G401 (cell line): ENCODE measurements at places on chromosomes 3 and 15.

- DNase-seq = no peak
Observed at GRCh38 chr3:99468918-99469317, 169.5 kb upstream of the COL8A1 start.

- no peak for DNase-seq
Observed at GRCh38 chr3:114872050-114872449, 275.0 kb downstream of the ZBTB20 start.

- no peak for DNase-seq
Observed at GRCh38 chr3:46930945-46931403, 45.6 kb downstream of the CCDC12 start.

- DNase-seq = no peak
Observed at GRCh38 chr3:58051196-58051595, 43.0 kb downstream of the FLNB start.

- DNase-seq = no peak
Observed at GRCh38 chr3:69330891-69331400, 54.9 kb downstream of the FRMD4B start.

- no peak for DNase-seq
Observed at GRCh38 chr15:83306561-83306960, 22.1 kb upstream of the BNC1 start.

DNA sequence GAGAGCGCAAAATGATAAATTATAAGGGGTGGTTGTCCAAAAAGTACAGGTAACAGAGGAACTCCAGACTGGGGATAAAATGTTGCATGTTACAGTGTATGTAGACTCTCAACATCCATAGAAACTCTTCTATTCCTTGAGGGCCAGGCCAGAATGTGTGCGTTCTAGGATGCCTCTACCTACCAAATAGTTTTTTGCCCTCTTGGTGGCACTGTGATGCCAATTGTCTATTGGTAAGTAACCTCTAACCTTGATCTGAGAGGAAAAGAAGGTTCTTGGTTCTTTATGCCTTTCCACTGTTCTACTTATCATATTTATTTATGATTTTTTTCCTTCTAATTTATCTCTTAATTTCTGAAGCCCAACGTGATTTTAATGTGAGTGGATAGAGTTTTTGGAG is 424.6 kb downstream of the GRM7 start:
- no peak for DNase-seq

DNA sequence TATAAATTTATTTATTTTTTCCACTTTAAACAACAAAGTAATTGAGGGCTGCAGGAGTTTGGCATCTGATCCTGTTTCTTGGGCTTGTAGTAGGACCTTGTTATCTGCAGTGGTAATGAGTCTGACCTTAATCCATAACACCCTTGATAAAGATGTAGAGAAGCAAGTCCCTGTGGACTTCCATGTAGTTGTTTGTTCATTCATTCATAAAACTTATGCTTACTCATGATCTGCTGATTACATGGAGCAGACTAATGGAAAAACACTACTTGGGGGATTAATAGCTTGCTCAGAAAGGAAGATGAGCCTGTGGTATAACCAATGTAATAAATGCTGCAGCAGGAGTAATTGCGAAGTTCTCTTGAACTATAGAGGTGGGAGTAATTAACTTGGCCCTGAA is 271.5 kb upstream of the TBL1XR1 start:
- DNase-seq = no peak

GRCh38 chr3:4520033-4520816 is 27.1 kb downstream of the ITPR1 start:
- no peak for DNase-seq

- DNase-seq = no peak
Observed at GRCh38 chr3:196357905-196358304, 19.7 kb upstream of the TM4SF19 start.

- DNase-seq = no peak
Observed at GRCh38 chr15:74008901-74009300, 14.4 kb downstream of the PML start.

DNA sequence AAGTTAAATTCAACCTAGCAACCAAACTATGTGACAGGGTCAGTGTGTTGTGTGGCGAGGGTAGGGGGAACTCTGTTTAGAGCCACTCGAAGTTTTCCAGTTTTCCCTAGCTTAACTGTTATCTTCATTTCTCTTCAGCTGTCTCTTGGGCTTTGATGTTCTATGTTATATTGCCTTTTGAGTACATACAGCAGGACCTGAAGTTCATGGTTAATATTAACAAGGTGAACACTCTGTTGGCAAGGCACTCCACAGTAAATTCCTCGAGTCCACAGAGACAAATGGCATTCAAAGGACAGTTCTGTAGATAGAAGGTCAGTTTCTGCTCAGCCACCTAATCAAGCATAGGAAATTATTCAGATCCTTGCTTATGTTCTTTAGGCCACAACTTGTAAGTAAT is 147.9 kb upstream of the DPH6 start:
- DNase-seq = no peak

- no peak for DNase-seq
Observed at GRCh38 chr3:52119826-52120225, 34.4 kb downstream of the POC1A start.

DNA sequence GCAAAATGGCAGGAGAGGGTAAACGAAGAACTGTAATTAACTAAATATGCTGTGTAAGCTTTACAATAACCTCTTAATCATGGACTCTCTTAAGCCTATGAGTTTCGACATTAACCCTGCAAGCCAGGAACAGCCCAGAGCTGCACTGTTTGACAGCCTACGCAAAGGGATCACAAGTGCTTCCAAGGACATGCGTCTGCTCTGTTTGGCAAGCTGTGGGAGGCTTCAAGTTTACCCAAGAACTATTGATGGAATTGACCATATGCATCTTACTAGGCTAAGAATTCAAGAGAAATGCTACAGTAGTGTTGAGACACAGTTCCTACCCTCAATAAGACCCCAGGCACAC is 66.0 kb downstream of the PDZRN3 start:
- no peak for DNase-seq

DNA sequence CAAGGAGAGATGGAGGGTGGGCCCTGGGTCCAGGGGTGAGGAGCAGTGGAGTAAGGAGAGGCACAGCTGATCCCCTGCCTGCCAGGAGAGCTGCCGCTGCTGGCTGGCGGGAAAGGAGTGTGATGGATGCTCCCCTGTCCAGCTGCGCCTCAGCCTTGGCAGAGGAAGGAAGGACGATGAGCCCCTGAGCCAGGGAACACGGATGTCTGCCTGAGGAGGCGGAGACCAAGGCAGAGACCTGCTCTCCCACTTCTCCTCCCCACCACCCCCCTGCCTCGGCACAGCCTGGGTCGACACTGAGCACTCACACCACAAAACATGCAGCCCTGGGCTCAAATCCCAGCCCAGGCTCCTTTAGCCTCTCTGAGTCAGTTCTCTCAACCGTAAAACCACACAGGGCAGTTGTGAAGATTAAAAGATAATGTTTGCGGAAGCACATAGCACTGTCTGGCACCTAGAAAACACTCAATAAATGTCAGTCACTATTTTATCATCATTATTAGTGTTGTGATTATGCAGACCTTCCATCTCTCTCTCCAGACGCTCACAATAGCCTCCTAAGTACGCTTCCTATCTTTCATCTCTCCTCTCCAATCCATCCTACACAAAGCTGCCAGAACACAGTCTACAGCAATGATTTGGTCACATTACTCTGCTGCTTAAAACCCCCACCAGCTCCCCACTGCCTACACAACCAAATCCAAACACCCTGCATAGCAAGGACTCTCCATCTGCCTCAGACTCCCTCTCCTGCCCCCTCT is 52.2 kb downstream of the SEMA5B start:
- no peak for DNase-seq

GRCh38 chr3:170725285-170725731 is 139.4 kb upstream of the SLC7A14 start:
- no peak for DNase-seq

- no peak for DNase-seq
Observed at GRCh38 chr3:112794622-112795172, 52.0 kb downstream of the CD200R1L start.

DNA sequence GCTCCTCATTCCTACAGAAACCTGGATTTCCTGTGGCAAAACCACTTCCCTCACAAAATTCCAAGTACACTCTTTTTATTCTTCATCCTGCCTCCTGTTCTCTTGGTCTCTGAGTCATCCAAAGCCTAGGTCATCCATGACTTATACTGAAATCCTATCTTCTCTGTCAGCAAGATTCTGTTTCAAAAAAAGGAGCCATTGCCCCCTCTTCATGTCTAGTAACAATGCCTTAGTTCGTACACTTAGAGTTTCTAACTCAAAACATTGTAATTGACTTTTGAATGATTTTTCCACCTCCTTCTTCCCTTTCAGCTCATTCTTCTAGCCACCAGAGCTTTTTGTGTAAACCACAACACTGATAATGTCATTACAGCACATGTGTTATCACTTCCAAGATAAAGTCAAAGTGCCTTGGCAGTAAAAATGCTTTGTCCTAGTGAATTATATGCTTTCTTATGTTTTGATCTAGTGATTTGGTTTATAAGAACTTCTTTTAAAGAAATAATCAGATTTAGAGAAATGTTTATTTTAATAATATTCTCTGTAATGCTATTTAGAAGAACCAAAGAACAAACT is 256.5 kb upstream of the NECTIN3 start:
- DNase-seq = no peak

DNA sequence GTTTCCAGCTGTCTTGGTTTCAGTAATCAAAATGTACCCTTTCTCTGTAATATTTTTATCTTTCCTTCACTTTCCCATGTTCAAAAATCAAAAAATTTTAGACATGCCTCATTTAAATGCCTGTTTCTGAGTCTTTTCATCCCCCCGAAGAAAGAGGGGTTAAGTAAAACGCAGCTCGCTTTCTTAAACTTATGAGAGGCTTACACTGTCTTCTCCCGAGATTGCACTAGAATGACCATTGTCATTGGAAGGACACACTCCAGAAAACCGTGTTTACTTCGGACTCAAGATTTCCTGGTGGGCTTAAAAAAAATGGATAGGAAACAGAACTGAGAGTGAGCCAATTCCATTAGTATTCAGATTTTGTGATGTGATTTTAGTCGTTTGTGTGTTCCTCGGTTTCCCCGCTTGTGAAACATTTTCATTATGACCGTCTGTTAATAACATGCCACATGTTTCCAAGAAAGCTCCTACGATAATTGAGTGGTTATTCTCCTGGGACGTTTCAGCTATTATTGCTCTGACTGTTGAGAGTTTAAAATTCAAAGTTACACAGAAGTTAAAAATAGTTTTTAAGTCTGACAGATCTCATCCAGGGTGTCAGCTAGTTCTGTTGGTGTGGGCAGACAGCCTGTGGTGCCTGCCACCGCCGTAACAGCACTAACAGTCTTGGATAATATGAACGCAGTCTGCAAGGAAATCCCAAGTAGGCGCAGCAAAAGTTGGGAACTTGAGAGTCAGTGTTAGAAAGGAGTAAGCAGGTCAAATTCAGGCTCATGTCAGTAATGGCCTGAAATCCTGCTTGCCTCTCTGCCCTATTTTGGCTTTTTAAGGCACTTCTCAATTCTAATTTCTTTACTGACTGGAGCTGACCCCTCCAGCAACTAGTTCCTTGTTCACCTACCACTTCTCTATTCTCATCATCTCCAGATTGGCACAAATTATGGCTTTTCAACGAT is 1.5 kb downstream of the CRYBG3 start:
- no peak for DNase-seq

DNA sequence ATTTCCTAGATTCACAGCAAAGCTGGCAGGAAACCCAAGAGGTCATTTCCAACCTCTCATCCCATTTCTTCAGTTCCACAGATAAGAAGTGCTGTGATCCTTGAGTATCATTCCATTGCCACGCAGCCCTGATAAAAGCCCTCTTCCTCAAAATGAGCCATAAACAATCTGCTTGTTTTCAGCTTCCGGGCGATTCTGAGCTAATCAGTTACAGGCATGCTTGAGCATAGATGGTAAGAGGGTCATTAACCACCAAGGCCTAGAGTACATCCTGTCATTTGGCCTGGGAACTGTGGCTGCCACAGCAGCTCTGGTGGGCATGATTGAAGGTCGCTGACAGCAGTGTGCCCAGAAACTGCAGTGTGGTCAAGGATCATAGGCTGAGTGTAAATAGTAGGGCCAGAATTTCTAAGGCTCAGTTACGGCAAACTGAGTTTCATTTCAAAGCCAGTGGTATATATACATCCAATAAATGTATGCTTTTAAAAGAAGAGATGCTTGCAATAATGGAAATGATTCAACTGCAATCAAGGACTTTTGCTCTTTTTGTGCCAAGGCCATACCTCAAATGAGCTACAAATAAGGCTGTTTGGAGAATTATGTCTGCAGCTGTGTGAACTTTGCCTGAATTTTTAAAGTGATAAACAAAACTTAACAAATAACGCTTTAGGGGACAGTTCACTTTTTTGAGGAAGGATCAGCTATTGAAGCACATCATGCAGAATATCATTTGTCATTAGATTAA is 47.3 kb downstream of the P3H2 start:
- DNase-seq = no peak

- no peak for DNase-seq
Observed at GRCh38 chr3:85498177-85498576, 539.4 kb downstream of the CADM2 start.

- no peak for DNase-seq
Observed at GRCh38 chr15:48440084-48440483, 108.9 kb downstream of the DUT start.

DNA sequence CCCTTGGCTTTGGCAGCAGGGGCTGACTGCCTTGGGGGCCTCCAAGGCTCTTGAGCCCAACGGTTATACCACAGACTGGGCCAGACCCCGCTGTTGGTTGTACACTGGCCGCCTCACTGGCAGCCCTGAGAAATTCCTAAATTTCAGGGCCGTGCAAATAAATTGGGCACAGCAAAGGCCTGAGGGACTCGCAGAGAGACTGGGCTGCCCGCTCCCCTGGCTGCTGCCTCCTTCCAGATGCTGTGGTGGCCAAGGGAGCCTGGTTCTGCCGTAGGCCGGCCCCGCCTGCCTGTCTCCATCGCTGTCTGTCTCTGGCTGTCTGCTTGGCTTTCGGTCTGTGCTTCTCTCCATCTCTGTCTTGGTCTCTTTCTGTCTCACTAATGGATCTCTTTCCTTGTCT is 9.0 kb downstream of the FBLN2 start:
- DNase-seq = no peak

DNA sequence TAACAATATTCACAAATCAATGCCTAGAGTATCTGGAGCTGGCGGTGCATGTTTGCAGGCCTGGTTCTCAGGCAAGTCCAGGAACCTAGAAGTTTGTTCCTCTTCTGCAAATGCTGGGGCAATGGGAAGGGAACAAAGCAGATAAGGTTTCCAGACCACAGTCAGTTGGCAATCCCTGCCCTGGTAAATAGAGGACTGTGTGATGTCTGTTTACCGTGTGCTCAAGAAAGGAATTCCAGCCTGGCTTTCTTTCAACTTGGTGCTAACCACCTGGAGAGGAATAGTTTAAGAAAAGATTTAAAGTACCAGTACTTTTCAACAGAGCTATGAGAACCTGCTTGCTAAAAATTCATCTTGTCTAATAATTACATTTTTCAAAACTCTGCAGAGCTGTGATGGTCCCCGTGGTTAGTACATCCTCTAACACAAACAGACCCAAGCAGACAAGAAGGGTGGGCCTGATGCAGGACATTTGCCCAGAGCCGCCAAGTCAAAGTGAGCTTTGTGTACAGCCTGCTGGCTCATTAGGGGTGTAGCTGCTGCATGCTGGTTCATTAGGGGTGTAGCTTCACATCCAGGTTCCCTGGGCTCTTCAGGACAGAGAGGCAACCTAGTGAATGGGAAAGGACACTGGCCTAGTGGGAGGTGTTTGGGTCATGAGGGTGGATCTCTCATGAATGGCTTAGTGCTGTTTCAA is 220.5 kb downstream of the SQOR start:
- DNase-seq = no peak
